Renal pelvis (tissue), 12 donors: ENCODE measurements at places on chromosomes 16 and 17.
A peak's percentile ranks its signal among the peaks of the same experiment; 100 is the strongest.

- no peak for DNase-seq
Measured at GRCh38 chr16:28110977-28111376, 47.5 kb upstream of the GSG1L start.

DNA sequence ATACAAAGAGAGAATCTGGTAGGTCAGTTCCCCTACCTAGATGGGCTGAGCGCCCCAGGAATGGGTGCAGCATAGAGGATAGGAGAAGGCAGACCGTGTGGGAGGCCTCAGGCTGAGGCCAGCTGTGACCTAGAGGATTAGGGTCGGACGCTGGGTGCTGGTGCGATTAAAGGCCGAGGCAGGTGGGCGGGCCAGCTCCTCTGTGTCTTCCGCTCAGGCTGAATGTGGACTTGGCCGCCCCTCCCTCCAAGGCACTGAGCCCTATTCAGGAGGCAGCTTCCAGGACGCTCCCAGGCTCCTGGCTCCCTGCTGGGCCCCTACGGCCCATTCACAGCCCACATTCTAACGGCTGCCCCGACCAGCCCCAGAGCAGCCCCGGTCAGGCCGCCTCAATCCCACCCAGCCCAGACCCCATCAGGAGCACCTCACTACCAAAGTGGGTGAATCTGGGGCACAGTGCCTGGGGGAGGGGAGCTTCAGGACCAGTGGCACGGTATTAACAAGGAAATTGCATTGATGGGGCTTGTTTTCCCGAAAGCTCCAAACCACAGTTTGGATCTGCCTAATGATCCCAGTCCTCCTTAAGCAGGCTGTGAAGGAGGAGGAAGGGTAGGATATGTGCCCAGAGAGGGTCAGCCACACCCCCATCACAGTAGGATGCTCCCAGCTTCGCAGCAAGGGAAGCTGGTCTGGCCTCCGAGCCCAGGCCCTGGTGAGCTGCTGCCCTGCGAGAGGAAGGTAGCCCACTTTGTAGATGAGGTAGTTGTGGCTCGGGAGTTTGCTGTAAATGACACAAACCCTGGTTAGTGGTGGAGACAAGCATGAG, 14.5 kb downstream of the RHBDL3 start:
- no peak for DNase-seq

- no peak for DNase-seq
Measured at GRCh38 chr16:70790815-70791214, 10.1 kb downstream of the VAC14 start.

GRCh38 chr17:78774453-78774852, 7.6 kb downstream of the CYTH1 start:
- DNase-seq = no peak

DNA sequence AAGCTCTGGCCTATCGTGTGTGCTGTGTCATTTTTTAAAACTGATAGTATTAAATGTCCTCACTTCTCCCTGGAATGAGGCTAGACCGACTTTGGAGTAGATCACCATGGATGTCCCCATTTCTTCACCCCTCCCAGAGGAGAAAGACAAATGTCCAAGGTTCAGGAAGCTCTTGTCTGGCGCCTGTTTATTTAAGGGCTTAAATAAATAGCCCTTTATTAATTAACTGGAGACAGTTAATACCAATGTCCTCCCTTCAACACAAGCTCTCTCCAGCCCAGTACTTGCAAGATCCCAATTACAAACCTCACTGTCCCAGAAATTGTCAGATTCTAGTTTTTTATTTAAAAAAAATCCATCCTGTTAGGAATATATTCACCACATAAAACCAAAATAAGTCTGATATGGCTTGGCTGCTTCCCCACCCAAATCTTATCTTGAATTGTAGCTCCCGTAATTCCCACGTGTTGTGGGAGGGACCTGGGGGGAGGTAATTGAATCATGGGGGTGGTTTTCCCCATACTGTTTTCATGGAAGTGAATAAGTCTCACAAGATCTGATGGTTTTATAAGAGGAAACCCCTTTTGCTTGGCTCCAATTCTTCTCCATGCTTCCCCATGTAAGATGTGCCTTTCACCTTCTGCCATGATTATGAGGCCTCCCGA, 344.4 kb downstream of the SHISA9 start:
- DNase-seq = no peak

DNA sequence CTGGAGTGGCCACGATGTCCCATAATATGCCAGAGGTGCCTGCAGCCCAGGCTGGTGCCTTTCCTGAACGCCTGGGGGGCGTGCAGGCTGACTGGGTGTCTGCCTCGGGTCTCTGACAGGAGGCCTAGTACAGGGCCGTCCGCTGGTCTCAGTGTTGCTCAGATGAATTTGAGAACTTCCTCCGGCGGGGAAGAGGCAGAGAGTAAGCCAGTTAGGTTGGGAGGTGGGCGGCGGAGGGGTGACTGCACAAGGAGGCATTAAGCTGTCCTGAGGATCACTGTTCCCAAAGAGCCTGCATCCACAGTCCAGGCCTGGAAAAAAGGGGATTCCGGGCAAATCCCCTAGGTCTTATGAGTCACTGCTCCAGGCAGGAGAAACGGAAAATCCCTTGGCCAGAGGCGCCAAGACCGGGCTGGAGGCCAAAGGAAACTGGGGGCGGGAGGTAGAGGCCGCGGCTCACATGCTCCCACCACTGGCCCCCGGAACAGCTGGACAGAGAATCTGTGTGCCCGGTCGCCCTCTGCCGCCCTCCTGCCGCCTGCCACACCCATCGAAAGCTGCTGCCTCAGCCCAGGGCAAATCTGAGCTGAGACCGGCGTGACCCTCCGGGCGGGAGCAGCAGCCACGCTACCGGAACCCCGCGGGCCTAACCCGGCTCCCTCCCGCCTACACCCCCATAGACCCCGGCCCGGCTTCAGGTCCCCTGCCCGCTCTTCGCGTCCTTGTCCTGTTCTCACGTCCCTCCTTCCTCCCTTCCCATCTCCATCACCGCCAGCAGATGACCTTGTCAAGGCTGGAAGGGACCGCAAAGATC, 1.2 kb downstream of the TRIM47 start:
- peak; percentile 64 for DNase-seq

- DNase-seq = no peak
Measured at GRCh38 chr17:78868391-78868790, 27.8 kb upstream of the USP36 start.

- DNase-seq = no peak
Measured at GRCh38 chr17:80859002-80859941, 132.4 kb upstream of the CHMP6 start.

DNA sequence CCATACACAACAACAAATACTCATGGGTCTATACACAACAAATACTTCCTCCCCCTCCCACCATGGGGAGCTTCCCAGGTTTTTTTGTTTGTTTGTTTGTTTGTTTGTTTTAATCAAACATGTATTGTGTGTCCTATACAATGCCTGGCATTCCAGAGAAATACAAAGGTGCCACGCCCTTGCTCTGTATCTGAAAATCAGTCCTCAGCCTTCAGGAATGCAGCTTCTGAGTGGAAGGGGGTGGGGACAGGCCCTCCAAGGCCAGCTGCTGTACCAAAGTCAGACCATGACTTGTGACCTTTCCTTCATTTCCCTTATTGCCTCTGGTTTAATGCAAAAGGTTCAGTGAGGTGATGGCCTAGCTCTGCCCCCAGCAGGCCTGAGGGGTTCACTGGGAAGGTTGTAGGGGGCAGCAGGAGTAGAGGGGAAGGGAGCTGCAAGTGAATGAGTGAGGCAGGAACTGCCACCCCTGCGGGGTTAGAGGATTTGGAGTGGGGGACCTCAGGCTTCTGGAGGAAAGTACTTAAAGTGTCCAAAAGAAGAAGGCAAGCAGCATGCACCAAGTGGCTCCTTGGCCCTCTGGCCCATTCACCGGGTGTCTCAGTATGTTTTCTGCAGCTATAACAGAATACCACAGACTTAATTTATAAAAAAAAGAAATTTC, 105.2 kb downstream of the CLEC16A start:
- DNase-seq = no peak

DNA sequence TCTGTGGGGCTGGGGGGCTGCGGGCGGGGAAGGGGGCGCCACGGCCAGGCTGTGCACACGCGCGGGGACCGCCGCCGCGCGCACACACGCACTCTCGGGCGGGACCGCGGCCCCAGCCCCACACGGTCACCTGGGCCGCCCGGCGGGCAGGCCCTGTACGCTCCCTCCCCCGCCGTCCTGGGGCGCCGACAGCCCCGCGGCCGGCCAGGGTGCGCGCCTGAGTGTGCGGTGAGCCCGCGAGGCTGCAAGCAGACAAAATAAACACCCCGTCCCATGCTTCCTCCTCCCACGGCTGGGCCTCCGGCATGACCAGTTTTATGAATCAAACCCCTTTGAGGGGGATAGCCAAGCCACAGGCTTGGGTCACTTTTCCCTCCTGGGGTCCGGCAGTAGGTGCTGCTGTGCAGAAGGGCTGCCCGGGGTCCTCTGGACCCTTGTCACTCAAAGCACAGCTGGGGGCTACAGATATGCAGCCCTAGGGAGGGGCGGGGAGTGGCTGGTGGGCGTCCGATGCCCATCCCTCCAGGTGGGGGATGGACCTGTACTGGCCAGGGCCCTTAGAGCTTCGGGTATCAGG, 441 bp downstream of the VASN start:
- DNase-seq = no peak

DNA sequence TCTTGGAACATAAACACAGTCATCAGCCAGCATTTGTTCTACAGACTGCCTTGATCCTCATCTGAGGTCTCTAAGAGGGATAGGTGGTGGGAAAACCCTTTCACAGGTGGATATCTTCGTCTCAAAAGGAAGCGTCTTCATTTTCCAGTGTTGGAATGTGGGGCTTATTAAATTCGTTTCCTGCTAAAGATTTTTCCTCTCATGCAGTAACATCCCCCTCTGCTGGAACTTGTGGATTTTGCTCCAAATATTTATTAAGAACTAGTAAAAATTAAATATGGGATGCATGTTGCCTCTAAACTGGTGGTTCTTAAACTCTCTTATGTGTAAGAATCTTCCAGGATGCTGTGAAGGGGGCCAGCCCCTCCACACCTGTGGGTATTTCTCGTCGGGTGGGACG, 20.1 kb upstream of the MLYCD start:
- DNase-seq = peak; percentile 36
